COR-L47 (cell line): ENCODE measurements at places on chromosomes 1 and 21.

DNA sequence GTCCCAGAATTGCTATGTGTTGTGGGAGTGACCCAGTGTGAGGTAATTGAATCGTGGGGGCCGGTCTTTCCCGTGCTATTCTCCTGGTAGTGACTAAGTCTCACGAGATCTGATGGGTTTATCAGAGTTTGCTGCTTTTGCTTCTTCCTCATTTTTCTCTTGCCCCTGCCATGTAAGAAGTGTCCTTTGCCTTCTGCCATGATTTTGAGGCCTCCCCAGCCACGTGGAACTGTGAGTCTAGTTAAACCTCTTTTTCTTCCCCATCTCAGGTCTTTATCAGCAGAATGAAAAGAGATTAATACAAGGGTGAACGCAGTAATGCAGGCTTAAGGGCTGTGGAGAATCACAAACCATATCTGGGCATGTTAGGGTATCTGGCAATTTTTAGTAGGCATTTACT is 624.0 kb downstream of the USP25 start:
- DNase-seq: no peak

- no peak for DNase-seq
Observed at GRCh38 chr1:71343686-71344416, 263.0 kb upstream of the ZRANB2 start.

- DNase-seq: no peak
Observed at GRCh38 chr1:44947774-44948311, 38.6 kb downstream of the EIF2B3 start.

DNA sequence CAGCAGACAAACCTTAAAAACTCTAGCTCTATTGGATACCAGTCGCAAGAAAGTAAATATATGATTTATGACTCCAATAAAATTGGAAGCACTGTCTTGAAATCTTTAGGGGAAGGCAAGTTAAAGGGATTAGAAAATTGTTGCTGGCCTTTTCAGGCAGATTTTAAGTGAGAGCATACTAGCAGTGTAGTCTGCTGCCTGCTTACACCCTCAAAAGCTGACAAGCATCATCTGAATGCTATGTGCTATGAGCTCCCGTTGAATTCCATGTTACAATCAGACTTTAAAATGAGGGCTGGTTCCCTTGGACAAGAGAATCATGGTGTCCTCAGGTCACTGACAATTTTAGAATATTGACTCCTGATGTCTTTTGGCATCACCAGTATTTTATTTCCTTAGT is 271.1 kb upstream of the C1orf105 start:
- DNase-seq: no peak

- no peak for DNase-seq
Observed at GRCh38 chr1:25066731-25067517, 136.8 kb upstream of the RUNX3 start.

DNA sequence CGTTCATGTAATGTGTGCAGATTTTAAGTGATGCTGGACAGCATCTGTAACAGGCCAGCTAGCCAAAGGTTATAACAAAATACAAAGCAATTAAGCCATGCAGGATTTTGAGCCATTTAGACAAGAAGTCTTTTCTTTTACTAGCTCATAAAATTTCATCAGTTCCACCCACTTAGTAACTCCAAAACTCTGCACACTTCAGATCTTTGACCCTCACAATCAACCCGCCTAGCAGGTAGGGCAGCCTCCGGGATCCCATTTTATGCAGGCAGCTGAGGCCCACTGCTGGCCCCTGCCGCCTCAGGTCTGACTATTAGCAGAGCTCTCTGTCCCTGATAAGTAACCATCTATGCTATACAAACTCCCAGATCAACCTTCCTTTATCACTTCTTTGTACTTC is 9.2 kb downstream of the LBR start:
- no peak for DNase-seq

DNA sequence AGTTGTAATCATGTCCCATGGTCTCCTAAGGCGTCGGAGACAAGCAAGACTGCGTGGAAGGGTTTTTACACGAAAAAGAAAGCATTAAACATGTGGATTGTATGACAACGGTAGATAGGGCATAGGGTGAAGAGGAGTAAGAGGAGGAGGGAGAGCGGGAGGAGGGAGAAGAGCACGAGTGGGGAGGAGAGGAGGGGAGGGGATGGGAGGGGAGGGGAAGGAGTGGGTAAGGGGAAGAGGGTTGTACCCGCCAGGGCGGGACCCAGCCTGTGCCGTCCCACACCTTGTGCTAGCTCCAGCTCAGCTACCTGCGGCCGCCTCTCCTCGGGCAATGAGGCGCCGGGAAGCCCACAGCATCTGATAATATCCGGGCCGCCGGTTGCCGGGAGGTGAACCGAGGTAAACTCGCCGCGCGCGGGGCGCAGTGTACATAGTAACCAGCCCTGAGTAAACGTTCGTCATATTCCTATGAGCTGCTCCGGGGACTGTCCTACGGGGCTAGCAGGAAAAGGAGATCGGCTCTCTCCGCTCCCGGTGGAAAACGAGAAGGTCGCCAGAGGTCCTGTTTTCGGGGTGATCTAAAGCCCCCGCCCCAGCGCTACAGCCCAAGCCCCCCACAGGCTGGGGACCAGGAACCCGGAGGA is 449 bp upstream of the RCAN3 start:
- peak; percentile 64 for DNase-seq
